Liver (tissue), 10 donors: ENCODE measurements at places on chromosomes 3 and 15. TPM values are rescaled to one million over a fixed set of nuclear protein-coding genes. Genes with fewer than 3 reads are reported as not detected.

C3orf62 gene
- 0.96 TPM for polyA plus RNA-seq

ADAMTS7 gene
- 1.2 TPM for polyA plus RNA-seq

A4GNT gene
- 0.07 TPM for polyA plus RNA-seq

EEF1AKMT4 gene
- polyA plus RNA-seq = 10.6 TPM

MLF1 gene
- 0.20 TPM for polyA plus RNA-seq

RBP2 gene
- polyA plus RNA-seq = not detected

SHC4 gene
- polyA plus RNA-seq = 0.03 TPM

FBXW12 gene
- not detected for polyA plus RNA-seq
